ENCODE measurements at places on chromosomes 7 and 10.

GRCh38 chr7:39321909-39322498 lies 244.2 kb upstream of the YAE1 start:
- DNase-seq = no peak

DNA sequence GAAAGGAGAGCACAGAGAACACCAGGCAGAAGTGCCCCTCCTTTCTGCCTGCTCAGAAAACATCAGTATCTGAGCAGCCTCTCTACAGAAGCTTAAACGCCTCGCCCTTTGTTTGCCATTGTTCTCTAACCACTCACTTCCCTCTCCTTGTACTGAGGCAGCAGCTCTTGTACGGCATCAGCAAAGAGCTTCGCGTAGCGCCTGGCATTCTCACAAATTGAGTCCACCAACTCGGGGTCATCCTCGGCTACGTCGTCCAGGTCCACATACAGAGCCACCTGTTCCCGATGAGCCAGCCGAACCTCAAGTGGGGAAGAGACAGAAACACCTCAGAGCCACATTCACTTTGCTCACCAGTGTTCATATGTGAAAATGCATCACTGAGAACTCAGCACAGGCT lies 1.7 kb downstream of the MCM7 start:
- DNase-seq = no peak

DNA sequence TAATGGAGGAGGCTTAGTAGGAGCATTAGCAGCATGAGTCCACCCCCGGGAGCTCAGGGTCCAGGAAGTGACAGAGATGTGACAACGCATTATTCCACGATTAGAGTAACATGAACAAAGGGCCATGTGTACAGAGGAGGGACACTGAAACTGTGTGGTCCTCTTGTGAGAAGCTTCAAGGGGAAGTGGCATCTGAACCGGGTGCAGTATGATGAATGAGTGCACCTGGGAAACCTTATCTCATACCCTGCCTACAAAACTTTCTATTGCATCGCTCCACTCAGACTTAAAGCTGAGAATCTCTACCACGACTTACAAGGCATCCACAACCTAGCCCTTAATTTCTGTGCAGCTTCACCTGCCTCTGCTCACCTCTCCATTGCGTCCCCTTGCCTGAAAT lies 115.3 kb upstream of the AMPH start:
- no peak for DNase-seq

DNA sequence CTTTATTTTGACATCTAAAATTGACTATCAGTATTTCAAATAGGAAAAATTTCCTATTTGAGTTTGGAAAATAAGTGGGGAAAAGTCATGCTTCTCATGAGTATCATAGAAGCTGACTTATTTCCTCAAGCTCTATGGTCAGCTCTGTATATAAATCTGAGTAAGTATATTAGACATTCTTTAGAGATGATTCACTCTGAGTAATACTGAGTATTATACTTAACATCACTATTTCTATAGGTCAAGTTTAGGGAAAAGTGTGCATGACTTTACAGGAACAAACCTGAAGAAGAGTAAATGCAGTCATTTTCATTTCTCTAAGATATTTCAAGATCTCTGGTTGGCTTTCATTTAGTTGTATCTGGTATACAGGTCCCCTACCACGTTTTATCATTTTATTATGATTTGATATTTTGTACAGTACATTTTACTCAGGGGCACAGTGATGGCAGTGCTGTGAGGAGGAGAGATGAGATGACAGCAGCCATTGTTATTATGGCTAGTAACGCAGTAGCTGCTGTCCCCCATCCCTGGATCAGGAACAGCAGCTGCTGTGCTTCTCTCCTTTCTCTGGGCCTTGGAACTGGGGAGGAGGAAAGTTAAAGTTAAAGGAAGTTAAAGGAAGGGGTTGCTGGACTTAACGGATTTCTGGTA lies 15.2 kb downstream of the SND1 start:
- no peak for DNase-seq

- no peak for DNase-seq
Measured at GRCh38 chr10:12198156-12198555, 2.2 kb downstream of the CDC123 start.

- no peak for DNase-seq
Measured at GRCh38 chr10:13739183-13739582, 152.4 kb downstream of the PRPF18 start.

- DNase-seq = no peak
Measured at GRCh38 chr10:104424719-104425118, 71.1 kb downstream of the CFAP58 start.

- no peak for DNase-seq
Measured at GRCh38 chr7:24440892-24441291, 132.4 kb upstream of the PALS2 start.

DNA sequence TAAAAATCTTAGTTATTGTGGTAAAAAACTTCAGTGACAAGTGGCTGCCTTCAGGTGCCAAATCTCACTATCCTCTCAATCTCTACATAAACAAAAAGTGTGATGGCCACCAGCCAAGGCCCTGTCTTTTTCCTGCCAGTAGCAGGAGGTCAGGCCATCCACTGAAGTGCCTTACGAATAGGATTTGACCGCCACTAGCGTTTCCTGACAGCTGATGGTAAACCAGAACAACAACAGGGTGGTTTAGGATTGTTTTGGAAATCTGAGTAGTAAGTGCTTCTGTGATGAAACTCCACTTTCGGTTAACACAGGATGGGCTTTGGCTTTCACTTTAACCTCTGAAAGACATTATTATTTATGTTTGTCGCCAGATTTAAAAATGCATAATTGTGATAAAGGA lies 55.7 kb upstream of the OGDHL start:
- no peak for DNase-seq

DNA sequence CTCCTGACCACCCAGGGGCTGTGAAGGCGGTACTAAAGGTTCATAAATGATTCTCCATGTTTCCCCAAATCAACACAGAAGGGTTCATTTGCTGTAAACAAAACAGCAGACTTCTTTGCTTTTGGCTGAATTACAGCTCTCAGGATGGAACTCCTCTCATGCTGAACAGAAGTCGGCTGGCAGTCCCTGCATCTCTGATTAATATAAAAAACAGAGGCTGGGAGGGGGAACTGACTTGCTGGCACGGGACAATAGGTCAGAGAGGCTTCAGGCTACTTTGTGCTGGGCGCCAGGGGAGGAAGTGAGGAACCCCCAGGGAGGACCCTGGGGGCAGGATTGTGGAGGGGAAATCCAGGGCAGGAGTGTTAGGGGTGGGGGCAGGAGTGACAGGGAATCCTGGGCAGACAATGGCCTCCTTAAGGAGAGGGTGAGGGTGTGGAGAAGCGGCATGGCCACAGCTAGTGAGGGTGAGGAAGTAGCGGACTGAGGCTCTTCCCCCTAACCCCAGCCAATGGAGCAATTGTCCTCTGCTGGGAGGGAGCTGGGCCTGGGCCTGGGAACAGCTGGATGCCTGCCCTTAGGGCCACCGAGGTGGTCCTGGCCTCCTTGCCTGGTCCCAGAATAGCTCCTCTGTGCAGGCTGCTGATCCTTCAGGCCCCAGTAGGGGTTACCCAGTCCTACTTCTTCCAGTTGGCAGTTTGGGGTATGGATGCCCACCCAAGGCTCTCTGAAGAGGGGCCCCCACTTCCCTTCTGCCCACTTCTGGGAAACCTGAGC lies 9.2 kb upstream of the SFRP5 start:
- DNase-seq = no peak

GRCh38 chr7:100693312-100694097 lies 545 bp downstream of the GIGYF1 start:
- no peak for DNase-seq

GRCh38 chr7:159060440-159060839 lies 84.2 kb downstream of the VIPR2 start:
- no peak for DNase-seq

DNA sequence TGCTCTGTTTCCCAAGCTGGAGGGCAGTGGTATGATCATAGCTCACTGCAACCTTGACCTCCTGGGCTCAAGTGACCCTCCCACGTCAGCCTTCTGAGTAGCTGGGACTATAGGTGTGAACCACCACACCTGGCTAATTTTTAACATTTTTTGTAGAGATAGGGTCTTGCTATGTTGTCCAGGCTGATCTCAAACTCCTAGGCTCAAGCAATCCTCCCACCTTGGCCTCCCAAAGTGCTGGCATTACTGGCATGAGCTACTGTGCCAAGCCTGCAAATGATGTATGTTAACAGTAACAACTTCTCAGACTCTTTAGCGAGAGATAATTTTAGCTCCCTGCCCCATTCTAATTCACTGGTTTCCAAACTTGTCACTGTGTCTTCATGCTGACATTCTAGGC lies 27.7 kb upstream of the SEPHS1 start:
- no peak for DNase-seq

GRCh38 chr7:45185028-45185863 lies 27.7 kb downstream of the RAMP3 start:
- no peak for DNase-seq

GRCh38 chr10:79628988-79629954 lies 18.5 kb downstream of the SFTPA1 start:
- DNase-seq = no peak

- no peak for DNase-seq
Measured at GRCh38 chr10:27838361-27838760, 92.7 kb upstream of the MKX start.

- DNase-seq = no peak
Measured at GRCh38 chr10:20265146-20265545, 448.9 kb downstream of the PLXDC2 start.

- DNase-seq = no peak
Measured at GRCh38 chr10:60086862-60087261, 180.5 kb upstream of the CCDC6 start.

- no peak for DNase-seq
Measured at GRCh38 chr7:31437250-31437865, 76.5 kb upstream of the ITPRID1 start.

DNA sequence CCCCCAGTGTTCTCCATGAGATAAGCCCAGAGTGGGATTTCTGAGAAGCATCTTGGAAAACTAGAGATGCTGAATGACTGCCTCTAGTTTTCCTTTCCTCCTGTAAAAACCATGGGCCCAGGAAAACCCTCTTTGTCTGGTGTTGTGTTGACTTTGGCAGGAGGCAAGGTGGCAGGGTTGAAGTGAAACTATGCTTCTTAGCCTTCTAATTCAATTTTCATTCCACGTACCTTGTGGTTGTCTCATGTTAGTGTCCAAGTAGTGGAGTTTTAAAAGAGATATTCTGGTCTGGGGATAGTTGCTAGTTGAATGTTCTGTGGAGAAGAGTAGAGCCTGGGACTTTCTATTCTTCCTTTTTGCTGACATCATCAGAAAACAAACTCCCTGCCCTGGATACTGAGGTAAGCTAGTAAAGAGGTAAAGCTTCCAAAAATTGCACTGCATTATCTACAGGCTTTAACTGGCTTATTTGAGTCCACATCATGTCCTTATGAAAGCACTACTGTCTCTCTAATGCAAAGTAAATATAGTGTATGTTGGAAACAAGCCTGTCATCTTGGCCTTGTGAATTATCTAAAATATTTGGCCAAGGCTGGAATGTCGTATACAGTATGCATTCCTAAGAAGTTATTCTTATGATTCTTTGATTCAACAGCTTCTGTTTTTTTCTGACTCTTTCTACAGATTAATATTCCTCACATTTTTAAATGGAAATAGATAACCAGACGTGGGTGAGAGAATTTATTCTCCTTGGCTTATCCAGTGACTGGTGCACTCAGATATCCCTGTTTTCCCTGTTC lies at the start of gene OR2F2:
Gene OR2F2, plus strand, starts transcription at position 708 of the 800 bp plus-strand sequence. Its CDS starts 0 bp downstream, at position 708.
- DNase-seq = no peak

DNA sequence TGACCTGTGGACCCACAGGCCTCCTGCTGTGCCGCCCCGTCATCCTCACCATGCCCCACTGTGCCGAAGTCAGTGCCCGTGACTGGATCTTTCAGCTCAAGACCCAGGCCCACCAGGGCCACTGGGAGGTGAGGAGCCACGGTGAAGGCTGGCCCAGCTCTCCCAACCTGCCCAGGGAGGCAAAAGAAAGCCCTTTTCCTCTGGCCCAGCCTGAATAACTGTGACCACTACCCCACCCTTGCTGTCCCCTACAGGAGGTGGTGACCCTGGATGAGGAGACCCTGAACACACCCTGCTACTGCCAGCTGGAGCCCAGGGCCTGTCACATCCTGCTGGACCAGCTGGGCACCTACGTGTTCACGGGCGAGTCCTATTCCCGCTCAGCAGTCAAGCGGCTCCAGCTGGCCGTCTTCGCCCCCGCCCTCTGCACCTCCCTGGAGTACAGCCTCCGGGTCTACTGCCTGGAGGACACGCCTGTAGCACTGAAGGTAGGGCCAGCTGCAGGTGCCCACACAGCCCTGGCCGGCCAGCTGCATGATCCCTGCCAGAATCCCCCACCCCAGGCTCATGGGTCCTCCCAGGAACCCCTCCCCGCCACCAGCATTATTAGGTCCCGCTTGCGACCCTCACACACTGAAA lies 25.5 kb upstream of the SLC29A3 start:
- DNase-seq = no peak

GRCh38 chr10:52662256-52662655 lies 110.3 kb downstream of the MBL2 start:
- no peak for DNase-seq

DNA sequence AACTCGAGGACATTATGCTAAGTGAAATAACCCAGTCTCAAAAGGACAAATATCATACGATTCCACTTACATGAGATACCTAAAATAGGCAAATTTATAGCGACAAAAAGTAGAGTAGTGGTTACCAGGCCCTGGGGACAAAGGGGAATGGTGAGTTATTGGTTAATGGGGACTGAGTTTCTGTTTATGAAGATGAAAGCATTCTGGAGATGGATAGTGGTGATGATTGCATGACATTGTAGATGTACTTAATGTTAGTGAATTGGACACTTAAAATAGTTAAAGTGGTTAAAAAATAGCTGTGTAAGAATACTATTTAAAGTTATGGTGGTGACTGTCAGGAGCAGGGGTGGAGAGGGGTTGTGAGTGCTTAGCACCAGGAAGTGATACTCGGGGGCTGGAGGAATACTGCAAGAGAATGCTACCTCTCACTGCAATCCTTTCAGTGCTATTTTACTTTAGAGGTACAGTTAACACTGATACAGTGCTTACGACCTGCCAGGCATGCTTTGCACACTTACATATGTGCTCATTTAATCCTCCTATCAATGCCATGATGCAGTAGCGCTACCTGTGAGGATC lies 16.7 kb upstream of the TEX36 start:
- no peak for DNase-seq

DNA sequence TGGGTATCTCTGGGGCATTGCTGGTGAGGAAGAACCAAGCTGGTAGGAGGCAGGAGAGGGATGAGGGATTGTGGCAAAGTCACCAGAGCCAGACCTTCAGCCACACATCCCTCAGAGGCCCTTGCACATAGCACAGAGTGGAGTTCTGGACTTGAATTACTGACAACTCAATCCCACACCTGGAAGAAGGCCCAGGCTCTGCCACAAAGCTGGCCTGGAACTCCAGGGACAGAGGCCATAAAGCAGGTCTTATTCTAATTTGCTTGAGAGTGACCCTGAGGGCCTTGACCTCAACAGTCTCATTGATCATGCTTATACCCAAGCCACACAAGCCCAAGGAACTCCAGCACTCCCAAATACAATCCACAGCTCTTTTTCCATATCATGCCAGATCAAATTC lies 486.2 kb upstream of the ZMIZ1 start:
- DNase-seq = no peak

Data from anterior cingulate cortex (tissue), 58 donors.